ENCODE measurements at places on chromosomes 7 and 10. TPM values are rescaled to one million over a fixed set of nuclear protein-coding genes. Genes with fewer than 3 reads are reported as not detected.

The LRRC18 gene
- not detected for total RNA-seq

The CPA1 gene
- total RNA-seq = not detected

The SEC24C gene
- total RNA-seq = 106 TPM

The CDC123 gene
- total RNA-seq = 185 TPM

The TAS2R3 gene
- total RNA-seq = 2.2 TPM

The SLC26A5 gene
- total RNA-seq = not detected

The GRM3 gene
- not detected for total RNA-seq

The RAMP3 gene
- total RNA-seq = not detected

The TMEM270 gene
- not detected for total RNA-seq

All from activated CD4-positive, alpha-beta T cell treated with anti-CD3 and anti-CD28 coated beads, Interleukin-2, amount 10 ng/mL, durations not matched to agents 24 days and 14 days (primary cell).